ENCODE measurements at places on chromosomes 7 and 10. TPM values are rescaled to one million over a fixed set of nuclear protein-coding genes. Genes with fewer than 3 reads are reported as not detected.
A peak's percentile ranks its signal among the peaks of the same experiment; 100 is the strongest.

DNA sequence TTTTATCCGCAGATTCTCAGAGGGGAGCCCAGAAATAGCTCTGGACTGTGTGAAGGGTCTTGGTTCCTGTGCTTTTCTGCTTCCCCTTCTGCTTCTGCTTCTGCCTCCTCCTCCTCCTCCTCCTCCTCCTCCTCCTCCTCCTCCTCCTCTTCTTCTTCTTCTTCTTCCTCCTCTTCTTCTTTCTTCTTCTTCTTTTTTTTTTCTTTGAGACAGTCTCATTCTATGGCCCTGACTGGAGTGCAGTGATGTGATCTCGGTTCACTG, 11.6 kb downstream of the PDZD7 start:
- no peak for DNase-seq

DNA sequence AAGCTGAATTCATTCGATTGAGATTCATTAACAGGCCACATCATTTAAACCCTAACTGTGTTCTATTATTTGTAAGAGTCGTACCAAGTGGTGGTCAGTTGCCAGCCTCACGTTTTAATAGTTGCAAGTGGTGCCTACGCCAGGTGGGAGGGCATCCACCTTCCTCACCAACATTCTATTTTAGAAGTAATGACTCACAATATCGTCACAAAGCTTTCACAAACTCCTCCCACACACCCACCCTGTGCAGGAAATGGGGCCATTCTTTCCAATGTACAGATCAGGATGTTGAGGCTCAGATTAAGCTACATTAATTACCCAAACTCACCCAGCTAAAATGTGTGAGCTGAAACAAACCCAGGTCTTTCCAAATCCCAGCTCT, 77.3 kb upstream of the SAMD8 start:
- DNase-seq, result peak; percentile 39

- DNase-seq, result no peak
Observed at GRCh38 chr7:155752756-155753445, 59.4 kb downstream of the SHH start.

- peak; percentile 44 for DNase-seq
Observed at GRCh38 chr7:30252885-30253795, 31.3 kb upstream of the ZNRF2 start.

GRCh38 chr7:143518521-143518920, 40.8 kb downstream of the TAS2R41 start:
- no peak for DNase-seq

GRCh38 chr10:102837230-102837721, at the start of gene CYP17A1:
Gene CYP17A1 (minus strand): TSS chr10:102837413. CDS start chr10:102837361, 52 bp downstream.
- DNase-seq, result no peak

- no peak for DNase-seq
Observed at GRCh38 chr10:92419740-92420545, 129.0 kb downstream of the MARCHF5 start.

- DNase-seq, result no peak
Observed at GRCh38 chr10:1100143-1100542, 44.0 kb downstream of the WDR37 start.

Gene LRMDA
- 3.1 TPM for total RNA-seq

Gene LIPF
- total RNA-seq, result not detected

Data from bronchial epithelial cell (primary cell).